ENCODE measurements at places on chromosomes 16 and 17.

DNA sequence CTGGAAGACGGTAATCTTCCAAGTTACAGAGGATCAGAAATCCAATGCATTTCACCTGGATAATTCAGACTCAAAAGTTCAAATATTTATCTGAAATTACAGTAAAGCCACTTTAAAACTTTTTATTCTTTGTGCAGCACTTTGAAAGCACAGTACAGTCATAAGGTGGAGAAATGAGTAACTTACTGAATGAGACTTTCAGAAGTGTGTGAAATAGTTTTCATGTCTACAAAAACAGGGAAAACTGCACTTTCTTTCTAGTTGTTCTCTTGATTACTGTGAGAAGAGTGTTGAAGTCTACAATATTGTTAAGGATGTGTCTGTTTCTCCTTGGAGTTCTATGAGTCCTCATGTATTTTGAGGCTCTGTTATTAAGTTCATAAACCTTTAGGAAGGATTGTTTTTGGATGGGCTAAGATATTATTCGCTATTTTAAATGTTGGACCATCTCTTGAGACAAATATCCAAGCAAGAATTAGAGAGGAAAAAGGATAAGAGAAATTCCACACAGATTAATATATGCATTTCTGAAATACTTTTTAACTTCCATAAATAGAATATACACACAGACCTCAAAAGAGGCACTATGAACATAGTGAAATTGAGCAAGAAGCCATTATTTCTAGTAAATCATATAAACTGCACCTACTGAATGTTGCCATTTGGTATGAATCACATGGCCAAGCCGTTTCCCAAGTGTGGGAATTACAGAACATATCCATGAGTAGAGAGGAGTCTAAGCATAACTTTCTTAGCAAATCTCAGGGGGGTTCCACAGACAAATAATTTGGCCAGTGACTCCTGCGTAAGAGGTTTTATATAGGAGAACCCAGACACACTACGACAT is 83.6 kb upstream of the PLEKHM1 start:
- DNase-seq, result peak; percentile 50

DNA sequence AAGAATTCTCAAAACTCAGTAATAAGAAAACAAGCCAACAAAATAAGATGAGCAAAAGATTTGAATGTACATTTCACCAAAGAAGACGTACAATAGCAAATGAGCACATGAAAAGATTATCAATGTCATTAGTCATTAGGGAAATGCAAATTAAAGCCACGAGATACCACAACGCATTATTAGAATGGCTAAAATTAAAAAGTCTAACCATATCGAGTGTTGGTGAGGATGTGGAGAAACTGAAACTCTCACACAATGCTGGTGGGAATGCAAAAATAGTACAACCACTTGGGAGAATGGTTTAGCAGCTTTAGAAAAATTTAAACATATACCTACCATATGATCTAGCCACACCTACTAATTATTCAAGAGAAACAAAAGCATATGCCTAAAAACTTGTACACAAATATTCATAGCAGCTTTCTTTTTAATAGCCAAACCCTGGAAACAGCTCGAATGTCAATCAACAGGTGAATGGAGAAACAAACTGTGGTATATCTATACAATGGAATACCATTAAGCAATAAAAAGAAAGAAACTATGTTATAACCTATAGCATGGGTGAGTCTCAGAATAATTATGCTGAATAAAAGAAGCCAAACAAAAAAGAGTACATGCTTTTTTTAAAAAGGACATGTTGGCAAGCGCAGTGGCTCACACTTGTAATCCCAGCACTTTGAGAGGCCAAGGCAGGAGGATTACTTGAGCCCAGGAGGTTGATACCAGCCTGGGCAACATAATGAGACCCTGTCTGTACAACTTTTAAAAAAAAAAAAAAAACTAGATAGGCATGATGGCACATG is 103.6 kb downstream of the LITAF start:
- DNase-seq, result no peak

GRCh38 chr16:79767421-79768275 is 167.1 kb upstream of the MAF start:
- peak; percentile 45 for DNase-seq

DNA sequence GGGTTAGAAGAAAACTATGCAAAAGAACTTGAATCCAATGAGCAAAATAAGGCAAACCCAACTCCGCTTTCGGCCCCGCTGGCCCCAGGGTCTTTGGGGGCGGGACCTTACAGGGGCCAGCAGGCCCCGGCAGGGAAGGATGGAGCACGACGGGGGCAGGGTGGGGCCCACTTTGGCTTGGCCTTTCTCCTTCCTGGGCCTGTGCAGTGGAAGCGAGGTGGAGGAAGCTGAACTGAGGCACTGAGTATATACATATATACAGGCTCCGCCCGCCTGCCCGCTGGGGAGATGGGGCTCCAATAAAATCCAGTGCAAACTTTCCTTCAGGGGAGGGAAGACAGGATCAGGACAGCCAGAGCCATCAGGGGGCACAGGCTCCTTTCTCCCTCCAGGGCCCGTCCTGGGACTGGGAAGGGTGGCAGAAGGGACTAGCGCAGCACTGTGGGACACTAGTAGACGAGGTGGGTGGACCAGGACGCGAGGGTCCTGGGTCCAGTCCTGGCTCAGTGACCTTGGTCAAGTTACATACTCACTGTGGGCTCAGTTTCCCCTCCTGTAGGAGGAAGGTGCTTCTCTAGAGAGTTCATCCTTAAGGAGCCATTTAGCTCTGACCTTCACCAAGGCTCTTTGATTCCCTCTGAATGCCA is 20.9 kb upstream of the MPO start:
- no peak for DNase-seq

- peak; percentile 24 for DNase-seq
Observed at GRCh38 chr16:81838794-81839193, 59.7 kb downstream of the PLCG2 start.

Measured in fibroblast of skin of abdomen (primary cell).